ENCODE measurements at places on chromosomes 16 and 17.

DNA sequence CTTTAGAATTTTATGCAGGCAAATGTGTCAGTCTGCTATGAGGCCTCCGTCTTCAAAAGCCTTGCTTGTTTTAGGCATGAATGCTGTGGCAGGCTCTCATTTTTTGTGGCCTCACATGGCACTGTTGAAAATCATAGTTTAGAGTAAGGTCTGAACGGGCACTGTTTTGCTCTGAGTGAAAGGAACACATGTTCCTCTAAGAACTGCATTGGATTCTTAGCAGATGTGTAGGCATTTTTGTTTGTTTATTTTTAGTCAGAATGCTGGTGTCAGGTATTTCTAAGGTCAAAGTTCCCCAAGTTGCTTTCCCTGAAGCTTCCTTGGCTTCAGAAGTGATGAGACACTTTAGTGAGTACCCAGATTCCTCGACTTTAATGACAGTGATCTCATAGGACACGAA is 173.7 kb downstream of the HS3ST3B1 start:
- no peak for DNase-seq

- no peak for DNase-seq
Measured at GRCh38 chr17:67515490-67516083, 138.5 kb downstream of the PITPNC1 start.

DNA sequence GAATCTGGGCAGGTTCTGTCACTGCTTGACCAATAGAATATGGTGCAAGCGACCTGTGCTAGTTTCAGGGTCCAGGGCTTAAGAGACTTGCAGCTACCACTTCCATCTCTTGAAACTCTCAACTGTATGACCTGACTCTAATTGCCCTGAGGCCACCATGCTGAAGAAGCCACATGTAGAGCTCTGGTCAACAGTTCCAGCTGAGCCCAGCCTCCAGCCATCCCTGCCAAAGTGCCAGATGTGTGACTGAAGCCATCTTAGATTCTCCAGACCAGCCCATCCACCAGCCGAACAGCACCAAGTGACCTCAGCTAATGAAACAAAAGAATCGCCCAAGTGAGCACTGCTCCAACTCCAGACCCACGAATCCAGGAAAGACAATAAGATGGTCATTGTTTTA is 3.4 kb upstream of the MT2A start:
- DNase-seq = no peak

- DNase-seq = no peak
Measured at GRCh38 chr16:49749816-49750215, 106.1 kb downstream of the ZNF423 start.

- no peak for DNase-seq
Measured at GRCh38 chr16:81460075-81460474, 15.5 kb downstream of the CMIP start.

DNA sequence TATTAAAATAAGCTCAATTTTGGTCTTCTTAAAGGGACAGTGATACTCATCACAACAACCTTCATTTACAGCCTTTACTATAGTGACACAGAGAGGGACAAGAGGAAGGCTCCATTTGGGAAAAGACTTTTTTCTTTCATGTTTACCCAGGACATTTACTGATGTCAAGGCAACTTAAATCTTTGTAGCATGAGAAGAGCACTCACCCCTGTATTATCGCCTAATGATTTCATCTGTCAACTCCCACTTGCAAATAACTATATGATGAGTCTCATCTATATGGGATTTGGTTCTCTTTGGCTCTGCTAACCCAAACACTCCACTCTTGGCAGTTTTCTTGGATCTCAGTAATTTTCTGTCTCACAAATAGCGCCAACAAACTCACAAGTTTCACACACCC is 24.1 kb downstream of the BLMH start:
- DNase-seq = no peak

DNA sequence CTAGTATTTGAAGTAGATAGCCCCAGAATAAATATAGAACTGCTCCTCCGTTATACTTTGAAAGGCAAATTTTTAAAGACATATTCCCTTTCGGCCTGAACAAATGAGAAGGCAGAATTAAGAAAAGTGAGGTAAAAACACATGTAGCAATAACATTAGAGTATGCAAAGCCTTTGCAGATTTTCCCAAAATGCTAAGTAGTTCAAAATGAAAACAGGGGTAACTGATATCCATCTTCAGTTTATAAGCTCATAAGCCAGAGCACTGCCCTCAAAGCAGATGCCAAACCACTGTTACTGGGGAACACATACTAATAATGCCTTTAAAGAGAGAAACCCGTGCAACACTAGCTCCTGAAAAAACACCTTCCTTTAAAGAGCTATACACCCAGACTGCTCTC is 51.3 kb upstream of the CLEC18B start:
- no peak for DNase-seq
